Umbilical cord (tissue), 2 donors: ENCODE measurements at places on chromosomes 1 and 21.
A peak's percentile ranks its signal among the peaks of the same experiment; 100 is the strongest.

DNA sequence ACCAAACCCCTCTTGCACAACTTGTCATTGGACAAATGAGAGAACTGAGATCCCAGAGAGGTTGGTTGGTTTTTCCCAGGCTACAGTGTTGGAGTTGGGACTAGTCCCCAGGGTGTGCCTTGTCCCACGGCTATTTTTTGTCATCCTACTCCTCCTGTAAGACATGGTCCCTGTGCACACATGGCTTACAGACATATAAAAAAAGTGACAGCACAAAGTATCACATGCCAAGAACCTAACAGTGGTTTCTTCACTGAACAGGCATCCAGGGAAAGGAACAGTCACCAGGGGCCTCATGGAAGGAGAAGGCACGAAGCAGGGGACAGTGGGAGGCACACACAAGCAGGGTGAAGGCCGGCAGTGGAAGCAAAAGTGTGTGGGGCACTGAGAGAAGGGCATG is 36.5 kb downstream of the SERBP1 start:
- no peak for DNase-seq

GRCh38 chr1:153852170-153852569 is 70.6 kb downstream of the GATAD2B start:
- DNase-seq: no peak

- DNase-seq: peak; percentile 69
Measured at GRCh38 chr1:219837274-219837993, 90.9 kb downstream of the SLC30A10 start.

DNA sequence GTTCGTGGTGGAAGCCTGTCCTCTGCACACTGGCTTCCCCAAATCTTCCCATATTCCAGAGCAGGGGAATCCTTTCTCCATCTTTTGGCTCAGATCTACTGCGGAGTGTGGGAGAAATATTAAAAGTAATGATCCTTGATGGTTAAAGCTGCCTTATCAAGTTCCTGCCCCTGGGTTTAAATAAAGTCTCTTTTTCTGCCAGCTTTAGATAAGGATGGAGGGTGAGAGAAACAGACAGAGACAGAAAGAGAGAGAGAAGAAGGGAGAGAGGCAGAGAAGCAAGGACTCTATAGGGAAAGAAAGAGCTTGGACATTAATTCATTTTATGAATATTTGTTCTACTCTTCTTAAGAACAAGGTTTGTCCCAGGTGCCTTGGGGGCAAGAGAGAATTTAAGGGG is 98.0 kb downstream of the KCNJ15 start:
- peak; percentile 23 for DNase-seq

GRCh38 chr1:8256321-8256720 is 61.6 kb upstream of the SLC45A1 start:
- no peak for DNase-seq

- peak; percentile 96 for DNase-seq
Measured at GRCh38 chr1:150552128-150552910, 3.1 kb downstream of the ADAMTSL4 start.

DNA sequence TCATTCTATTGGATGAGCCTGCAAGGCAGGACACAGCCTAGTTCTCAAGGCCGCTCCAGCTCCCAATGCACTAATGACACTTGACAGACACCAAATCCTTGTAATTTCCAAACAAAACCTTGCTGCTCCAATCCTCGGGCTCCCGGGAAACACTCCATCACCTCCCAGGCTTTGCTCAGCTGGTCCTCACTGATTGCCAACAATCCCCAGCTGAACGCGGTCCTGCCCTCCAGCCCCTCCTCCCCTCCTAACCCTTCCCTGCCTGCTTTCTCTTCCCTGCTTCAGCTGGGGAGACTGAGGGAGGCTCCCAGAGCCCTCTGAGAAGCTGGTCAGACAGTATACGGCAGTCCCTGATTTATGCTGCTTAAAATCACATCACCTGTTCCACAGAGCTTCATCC is 114.4 kb upstream of the TNR start:
- DNase-seq: no peak

DNA sequence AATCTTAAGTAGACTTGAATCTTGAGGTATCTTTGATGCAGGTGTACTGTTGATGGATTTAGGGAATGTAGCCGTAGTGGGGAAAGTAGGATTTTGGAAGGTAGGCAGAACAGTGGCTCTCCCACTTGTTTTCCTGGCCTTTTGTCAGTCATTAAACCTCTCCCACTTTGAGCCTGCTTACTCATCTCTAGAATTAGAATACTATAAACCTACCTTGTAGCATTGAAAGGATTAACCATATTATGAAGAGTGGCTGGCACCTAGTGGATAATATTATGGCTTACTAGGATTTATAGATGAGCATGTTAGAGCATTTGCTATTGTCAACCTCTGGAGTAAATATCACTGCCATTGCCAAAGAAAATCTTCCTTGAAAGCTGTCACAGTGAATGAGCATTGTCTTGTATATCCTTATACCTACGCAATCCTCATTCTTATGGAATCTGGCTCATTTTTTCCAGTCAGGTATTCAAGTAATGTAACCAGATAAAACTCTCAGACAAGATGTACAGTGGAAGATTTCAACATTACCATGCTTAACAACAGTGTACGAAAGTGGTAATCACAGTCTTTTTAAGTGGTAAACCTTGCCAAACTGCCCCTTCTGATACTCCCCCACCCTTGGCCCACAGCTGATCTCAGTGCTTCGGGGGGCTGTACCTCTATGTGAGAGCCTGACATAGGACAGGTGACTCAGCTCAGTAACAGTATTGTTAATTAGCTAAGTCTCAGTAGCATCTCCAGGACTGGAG is 44.4 kb downstream of the SH3GLB1 start:
- DNase-seq: no peak

- DNase-seq: no peak
Measured at GRCh38 chr1:116474921-116475849, 95.6 kb downstream of the CD58 start.

DNA sequence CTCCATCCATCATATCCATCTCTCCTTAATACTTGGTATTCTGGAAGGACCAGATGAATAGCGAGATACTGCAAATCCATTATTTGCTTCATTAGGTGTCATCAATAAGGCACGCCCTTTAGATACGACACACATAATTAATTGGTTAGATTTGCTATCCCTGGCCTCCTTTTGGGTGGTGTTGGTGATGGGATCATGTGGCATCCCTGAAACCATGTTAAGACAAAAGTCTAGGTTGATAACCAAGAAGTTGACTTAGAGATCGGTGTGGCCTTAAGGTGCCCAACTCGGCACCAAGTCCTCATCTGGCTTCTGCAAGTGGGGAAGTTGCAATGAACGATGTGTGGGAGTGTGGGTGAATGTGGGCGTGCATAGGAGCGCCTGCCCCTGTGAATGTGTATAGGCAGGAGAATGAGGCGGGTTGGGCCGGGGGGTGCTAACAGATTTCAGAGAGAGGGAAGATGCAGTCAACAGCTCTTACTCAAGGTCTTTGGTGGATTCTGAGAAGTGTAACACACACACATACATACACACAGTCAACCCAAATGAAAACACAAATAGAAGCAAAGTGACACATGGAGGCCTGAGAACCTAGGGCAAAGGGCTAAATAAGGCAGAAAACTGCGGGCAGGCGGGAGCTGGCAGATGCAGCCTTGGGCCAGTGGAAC is 415.7 kb upstream of the ESRRG start:
- DNase-seq: no peak

GRCh38 chr21:46052703-46053651 is 44.9 kb upstream of the COL6A2 start:
- DNase-seq: no peak

DNA sequence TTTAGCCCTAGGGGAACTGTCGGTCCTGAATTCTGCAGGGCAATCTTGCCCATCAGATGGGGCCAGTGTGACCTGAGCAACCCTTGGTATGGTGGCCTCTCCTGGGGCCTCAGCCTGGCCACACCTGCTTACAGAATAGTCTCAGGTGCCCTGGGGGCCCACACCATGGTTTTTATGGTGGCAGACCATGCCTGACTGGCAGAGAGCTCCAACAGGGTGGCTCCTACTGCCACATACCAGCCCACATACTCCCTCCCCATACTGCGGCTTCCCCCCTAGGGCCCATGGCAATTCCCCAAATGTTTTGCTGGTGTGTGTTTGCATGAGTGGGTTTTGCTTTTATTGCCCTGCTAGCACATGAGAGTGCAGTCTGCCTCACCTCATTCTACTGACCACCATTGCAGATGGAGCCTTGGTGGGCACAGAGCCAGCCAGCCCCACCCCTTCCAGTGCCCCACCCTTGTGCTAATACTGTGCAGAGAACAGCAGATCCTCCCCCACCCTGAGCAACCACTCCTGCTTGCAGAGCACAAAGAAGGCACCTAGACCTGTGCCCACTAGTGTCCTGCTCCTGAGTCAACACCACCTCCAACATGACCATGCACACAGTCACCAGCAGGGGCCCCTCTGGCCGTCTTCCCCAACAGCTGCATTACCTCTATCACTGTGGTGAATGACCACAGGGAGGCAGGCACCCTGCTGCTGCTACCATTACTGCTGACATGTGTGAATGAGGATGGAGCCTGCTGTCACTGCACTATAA is 86.8 kb downstream of the GDAP2 start:
- DNase-seq: no peak

DNA sequence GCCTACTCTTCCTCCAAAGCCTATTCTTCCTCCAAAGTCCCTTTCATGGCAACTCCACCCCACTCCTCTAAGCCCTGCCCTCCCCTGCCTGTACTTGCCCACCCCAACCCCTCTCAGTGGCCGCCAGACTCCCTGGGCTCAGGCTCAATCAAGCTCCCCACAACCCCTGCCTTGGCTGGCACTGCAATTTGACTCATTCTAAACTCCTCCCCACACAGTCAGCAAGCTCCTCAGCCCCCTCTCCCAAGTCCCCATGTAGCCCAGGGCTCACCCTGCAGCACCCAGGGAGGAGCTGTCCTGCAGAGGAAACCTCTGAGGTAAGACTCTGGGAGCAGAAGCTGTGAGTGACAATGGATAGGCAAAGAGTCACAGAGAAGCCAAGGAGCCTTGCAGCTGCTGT is 3.6 kb upstream of the VSIG8 start:
- peak; percentile 42 for DNase-seq

- DNase-seq: no peak
Measured at GRCh38 chr1:17113963-17114362, 5.3 kb downstream of the PADI2 start.

DNA sequence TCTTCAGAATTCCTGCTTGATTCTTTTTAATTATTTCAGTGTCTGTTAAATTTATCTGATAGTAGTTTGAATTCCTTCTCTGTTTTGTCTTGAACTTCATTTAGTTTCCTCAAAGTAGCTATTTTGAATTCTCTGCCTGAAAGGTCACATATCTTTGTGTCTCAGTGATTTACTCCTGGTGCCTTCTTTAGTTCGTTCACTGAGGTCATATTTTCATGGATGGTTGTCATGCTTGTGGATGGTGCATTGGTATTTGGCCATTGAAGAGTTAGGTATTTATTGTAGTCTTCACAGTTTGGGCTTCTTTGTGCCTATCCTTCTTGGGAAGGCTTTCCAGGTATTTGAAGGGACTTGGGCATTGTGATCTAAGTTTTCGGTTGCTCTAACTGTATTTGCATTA is 267.9 kb downstream of the HHAT start:
- DNase-seq: no peak

DNA sequence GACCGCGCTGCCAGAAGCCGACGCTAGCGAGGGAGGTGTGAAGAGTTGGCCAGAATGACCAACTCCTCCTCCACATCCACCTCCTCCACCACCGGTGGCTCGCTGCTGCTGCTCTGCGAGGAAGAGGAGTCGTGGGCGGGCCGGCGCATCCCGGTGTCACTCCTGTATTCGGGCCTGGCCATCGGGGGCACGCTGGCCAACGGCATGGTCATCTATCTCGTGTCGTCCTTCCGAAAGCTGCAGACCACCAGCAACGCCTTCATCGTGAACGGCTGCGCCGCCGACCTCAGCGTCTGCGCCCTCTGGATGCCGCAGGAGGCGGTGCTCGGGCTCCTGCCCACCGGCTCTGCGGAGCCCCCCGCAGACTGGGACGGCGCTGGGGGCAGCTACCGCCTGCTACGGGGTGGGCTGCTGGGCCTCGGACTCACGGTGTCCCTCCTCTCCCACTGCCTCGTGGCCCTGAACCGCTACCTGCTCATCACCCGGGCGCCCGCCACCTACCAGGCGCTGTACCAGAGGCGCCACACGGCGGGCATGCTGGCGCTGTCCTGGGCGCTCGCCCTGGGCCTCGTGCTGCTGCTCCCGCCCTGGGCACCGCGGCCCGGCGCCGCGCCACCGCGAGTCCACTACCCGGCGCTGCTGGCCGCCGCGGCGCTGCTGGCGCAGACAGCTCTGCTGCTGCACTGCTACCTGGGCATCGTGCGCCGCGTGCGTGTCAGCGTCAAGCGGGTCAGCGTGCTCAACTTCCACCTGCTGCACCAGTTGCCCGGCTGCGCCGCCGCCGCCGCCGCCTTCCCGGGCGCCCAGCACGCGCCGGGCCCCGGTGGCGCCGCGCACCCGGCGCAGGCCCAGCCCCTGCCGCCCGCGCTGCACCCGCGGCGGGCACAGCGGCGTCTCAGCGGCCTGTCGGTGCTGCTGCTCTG is 1.2 kb downstream of the GPR88 start:
- no peak for DNase-seq

GRCh38 chr1:6207075-6207885 is 1.4 kb downstream of the RNF207 start:
- DNase-seq: no peak

DNA sequence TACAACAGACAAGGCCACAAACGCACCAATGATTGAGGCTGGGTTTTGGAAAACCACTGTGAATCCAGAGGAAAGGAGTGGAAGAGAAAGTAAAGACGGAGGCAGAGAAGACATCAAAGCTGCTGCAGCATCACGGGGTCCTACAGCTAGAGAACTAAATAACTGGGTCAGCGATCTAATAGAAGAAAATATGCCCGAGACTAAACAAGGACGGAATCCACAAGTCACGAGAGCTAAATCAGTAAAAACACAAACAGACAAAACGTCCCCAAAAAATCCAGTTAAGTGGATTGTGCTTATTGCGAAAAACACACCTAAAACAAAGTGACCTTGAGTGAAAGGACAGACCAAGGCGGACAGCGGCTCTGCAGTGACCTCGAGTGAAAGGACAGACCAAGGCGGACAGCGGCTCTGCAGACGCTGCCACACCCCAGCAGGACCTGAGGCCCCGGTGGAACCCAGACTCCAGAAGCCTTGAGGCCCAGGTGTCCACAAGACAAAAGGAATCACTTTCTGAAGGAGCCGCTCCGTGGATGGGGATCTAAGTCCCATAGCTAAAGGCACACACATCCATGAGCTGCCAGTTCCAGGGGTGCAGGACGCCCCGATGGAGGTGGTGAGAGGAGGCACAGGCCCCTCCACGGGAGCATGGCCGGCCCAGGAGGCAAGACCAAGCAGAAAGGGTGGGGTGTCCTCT is 6.0 kb downstream of the FTCD start:
- no peak for DNase-seq

DNA sequence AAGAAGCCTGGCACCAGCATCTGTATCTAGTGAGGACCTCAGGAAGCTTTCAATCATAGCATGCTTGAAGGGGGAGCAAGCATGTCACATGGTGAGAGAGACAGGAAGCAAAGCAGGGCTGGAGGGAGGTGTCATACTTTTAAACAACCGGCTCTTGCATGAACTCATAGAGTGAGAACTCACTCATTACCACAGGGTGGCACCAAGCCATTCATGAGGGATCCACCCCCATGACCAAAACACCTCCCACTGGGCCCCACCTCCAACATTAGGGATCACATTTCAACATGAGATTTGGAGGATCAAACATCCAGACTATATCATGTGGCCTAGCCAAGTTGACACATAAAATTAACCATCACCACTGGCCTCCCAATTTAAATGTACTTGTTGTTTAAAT is 125.1 kb upstream of the KCND3 start:
- no peak for DNase-seq

GRCh38 chr1:34060901-34061415 is 104.1 kb downstream of the CSMD2 start:
- DNase-seq: peak; percentile 66
